ENCODE measurements at places on chromosomes 5 and 9. TPM values are rescaled to one million over a fixed set of nuclear protein-coding genes. Genes with fewer than 3 reads are reported as not detected.

NMUR2 gene
- not detected for total RNA-seq

SPINK7 gene
- total RNA-seq = not detected

EDIL3 gene
- 4.8 TPM for total RNA-seq

GRXCR2 gene
- not detected for total RNA-seq

GNA14 gene
- total RNA-seq = under 0.01 TPM

IRGM gene
- 0.22 TPM for total RNA-seq

EIF4E1B gene
- not detected for total RNA-seq

DUSP1 gene
- 162 TPM for total RNA-seq

ZNF346 gene
- 12.7 TPM for total RNA-seq

CCNJL gene
- total RNA-seq = 0.12 TPM

PRR7 gene
- total RNA-seq = 4.9 TPM

PDLIM4 gene
- 107 TPM for total RNA-seq

MARCOL gene
- not detected for total RNA-seq

HTR4 gene
- not detected for total RNA-seq

IL4 gene
- total RNA-seq = not detected

PCDHAC2 gene
- total RNA-seq = 1.9 TPM

PITX1 gene
- 1.5 TPM for total RNA-seq

BAAT gene
- total RNA-seq = under 0.01 TPM

OBP2B gene
- not detected for total RNA-seq

ECM2 gene
- total RNA-seq = 1.00 TPM

CORO2A gene
- 0.44 TPM for total RNA-seq

EEIG1 gene
- total RNA-seq = 10.2 TPM

DMXL1 gene
- total RNA-seq = 36.7 TPM

Measured in uterine smooth muscle cell (primary cell).